Natural killer cell treated with Interleukin-12 subunit alpha and Interleukin-12 subunit beta and Interleukin-15 and Interleukin-18, amount 100 ng/mL, for 72 hours (primary cell): ENCODE measurements at places on chromosomes 3 and 15. TPM values are rescaled to one million over a fixed set of nuclear protein-coding genes. Genes with fewer than 3 reads are reported as not detected.
A peak's percentile ranks its signal among the peaks of the same experiment; 100 is the strongest.

GRCh38 chr15:58410353-58410752, 21.4 kb upstream of the LIPC start:
- H3K27ac ChIP-seq = peak overlapping the region; percentile 98
- peak overlapping the region; percentile 88 for H3K4me3 ChIP-seq
- peaks cover 11% of the 10 kb centered on the region for H3K4me1 ChIP-seq
- no peak for DNase-seq
- no peaks in the 10 kb centered on the region for H3K36me3 ChIP-seq

GRCh38 chr3:138593488-138594149, 441 bp downstream of the CEP70 start:
- H3K4me3 ChIP-seq = peak overlapping the region; percentile 91
- H3K27ac ChIP-seq = peak overlapping the region; percentile 71
- peaks cover 7% of the 10 kb centered on the region for H3K4me1 ChIP-seq

DNA sequence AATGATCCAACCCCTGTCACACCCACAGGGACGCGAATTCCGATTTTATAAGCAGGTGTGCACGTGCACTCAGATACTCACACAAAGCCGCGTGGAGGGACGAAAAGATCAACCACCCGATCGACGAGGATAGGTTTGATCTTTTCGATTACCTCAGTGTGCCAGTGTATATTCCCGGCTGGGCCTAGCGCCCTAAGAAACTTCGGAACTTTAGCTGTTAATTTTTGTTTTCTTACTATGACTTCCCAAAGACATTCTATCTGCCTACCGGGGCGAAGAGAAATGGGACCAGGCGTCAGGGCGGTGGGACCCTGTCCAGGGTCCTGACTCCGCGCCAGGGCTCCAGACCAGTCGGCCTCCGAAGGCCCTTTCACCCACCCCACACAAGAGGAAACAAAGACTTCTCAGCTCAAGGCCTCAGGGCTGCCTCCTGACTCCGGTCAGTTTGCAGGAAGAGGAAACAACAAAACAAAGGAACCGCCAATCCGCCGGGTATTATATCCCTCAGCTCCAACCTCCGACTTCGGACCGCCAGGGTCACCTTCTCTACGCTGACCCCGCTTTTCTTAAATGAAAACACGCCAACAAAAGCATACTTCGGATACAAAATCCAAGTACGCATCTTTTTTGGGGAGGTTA, 6.8 kb downstream of the ONECUT1 start:
- no peak overlapping the region for H3K4me3 ChIP-seq
- DNase-seq = peak; percentile 52
- H3K36me3 ChIP-seq = no peaks in the 10 kb centered on the region
- H3K4me1 ChIP-seq = peaks cover 8% of the 10 kb centered on the region

Gene DZIP1L
- total RNA-seq = not detected

Gene PTPN9
- 30.0 TPM for total RNA-seq
